Renal pelvis (tissue), 12 donors: ENCODE measurements at places on chromosomes 12 and 14. TPM values are rescaled to one million over a fixed set of nuclear protein-coding genes. Genes with fewer than 3 reads are reported as not detected.

The IAPP gene
- polyA plus RNA-seq: not detected

The TBX5 gene
- not detected for polyA plus RNA-seq

The UNC79 gene
- 1.5 TPM for polyA plus RNA-seq

The TESPA1 gene
- 0.20 TPM for polyA plus RNA-seq

DNA sequence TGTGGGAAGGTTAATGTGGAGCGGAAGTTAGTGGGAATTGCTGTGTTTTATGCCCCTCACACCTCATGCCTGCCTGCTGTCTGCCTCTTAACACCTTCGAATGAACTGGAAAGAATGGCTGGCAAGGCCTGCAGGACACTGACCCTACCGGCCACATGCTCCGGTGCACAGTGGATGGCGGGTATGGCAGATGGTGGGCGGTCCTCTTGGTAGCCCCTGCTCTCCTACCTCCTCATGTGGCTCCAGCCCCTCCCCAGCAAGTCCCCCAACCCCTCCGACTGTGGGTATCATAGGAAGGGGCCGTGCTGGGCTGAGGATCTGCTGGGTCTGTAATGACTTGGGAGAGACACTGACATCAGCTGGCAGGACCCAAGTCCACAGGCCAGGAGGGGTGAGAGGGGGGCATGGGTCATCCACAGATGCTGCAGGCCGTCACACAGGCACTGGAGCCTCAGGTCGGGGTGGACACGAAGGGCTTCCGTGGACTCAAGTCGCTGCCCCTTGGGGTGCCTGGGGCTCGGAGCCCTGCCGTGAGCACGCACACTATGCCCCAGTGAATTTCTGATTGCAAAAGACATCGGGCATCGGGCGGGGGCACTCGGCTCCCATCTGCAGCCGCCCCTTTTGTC lies 77.4 kb downstream of the KIF26A start:
- DNase-seq: no peak

- DNase-seq: peak; percentile 23
Measured at GRCh38 chr12:10098791-10099190, at the start of gene CLEC1A. TSS of gene CLEC1A (minus strand) at chr12:10098985. CDS start at chr12:10098922, 63 bp downstream.

DNA sequence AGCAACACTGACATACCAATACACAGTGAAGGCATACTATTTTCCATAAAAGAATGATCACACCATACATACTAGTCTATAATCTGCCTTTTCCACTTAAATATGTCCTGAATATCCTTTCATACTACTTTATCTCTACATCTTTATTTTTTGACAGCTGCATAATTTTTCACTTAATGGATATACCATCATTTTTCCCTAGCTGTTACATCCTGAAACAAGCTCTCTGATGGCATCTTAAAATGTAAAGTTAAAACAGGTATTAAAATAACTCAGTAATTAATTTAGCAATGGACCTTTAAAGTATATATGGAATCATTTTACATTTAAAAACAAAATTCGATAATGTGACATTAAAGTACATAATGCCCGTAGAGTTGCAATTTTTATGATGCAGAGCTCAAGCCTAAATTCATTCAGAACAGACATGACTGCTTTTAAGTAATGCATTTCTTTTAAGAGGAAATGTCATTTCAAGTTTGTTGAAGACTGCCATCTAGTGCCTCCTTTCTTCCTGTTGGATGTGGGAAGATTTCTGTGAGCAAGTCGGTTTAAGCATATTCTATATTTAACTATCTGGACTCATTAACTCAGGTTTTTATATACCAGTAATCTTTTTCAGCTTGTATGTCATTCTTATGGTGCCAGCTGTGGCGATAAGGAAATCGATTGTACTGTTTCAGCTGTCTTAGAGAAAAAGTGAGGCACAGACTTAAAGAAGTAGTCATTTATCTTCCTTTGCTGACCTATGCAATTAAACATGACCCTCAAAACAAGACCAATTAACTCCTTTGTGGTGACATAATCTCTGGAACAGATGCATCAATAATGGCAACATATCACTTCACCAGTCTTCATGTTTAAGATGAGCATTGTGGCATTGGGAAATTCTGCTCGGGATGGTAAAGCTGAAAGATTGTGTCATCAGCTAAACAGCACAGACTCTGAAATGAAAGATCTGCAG lies 20.3 kb downstream of the PRICKLE1 start:
- peak; percentile 47 for DNase-seq

DNA sequence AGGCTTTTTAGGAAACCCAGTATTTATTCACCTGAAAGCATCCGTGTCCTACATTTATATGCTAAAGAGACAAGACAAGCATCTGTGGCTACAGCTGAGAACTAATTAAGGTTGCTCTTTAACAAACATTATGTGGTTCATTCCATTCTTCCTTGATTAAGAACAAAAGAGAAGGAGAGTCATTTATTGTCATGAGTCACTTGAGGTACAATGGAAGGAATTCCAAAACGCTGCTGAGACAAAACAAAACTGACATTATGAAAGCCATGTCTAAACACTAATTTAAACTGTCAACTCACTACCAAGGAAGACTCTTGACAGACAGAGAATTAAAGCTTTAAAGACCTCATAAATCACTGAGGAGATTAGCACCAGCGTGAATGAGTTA lies 214.4 kb downstream of the BMP4 start:
- DNase-seq: no peak

DNA sequence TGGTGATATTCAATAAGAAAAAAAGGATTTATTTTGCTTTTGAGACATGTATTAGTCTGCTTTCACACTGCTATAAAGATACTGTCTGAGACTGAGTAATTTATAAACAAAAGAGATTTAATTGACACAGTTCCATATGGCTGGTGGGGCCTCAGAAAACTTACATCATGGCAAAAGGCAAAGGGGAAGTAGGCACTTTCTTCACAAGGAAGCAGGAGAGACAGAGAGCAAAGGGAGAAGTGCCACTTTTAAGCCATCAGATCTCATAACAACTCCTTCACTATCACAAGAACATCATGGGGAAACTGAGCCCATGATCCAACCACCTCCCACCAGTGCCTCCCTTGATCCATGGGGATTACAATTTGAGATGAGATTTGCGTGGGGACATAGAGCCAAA lies 43.9 kb downstream of the BHLHE41 start:
- DNase-seq: no peak

DNA sequence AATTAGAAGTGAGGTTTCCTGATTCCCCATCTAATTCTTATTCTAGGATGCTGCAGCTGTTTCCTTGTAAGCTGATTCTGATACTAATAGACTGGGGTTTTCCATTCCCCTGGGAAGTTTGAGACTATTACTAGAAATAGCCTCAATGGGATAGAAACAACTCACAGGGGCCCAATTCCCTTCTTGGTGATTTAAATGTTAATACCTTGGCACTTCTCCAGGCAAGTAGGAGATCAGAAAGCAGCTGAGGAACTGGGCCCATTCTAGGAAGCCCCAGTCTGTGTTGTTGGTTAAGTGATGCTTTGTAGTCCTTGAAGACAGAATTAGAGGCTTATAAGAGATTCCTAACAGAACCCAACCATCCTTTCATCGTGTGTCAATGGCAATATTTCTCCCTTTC lies 407.0 kb upstream of the SEL1L start:
- no peak for DNase-seq

GRCh38 chr12:16359512-16360491 lies 12.4 kb downstream of the MGST1 start:
- no peak for DNase-seq

DNA sequence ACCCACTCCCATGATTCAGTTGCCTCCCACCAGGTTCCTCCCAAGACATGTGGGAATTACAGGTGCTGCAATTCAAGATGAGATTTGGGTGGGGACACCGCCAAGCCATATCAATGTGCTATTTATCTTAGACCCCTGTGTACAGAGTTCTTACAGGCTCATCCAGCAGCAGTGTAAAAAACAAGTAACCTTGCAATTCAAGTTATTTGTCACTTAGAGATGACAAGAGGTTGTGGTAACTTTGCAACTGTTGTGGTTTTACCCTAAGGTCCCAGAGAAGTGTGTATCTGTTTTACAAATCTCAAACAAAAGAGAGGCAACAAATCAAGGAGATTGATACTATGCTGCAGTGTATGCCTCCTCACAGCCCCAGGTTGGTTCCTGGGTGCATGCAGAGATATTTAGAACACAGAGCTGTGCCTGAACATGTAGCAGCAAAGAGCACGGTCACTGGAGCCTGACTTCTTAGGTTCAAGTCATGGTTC lies 11.5 kb upstream of the HELB start:
- DNase-seq: no peak
